ENCODE measurements at places on chromosomes 3 and 15.

GRCh38 chr3:18233987-18234716 is 191.0 kb downstream of the SATB1 start:
- no peak for DNase-seq

- DNase-seq = no peak
Measured at GRCh38 chr15:41276831-41277230, 45.8 kb downstream of the CHP1 start.

DNA sequence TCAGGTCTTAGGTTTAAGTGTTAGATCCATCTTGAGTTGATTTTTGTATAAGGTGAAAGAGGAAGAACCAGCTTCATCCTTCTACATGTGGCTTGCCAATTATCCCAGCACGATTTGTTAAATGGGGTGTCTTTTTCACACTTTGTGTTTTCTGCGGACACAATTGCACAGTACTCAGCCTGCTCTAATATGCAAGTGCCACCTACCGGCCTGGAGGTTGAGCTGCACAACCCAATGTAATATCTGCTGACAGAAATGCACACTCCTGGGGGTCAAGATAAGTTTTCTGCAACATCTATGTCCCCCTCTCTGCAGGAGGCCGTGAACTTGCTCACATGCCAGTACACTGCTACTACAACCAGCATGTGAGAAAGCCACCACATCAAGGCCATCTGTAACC is 791.9 kb upstream of the ROBO1 start:
- no peak for DNase-seq

DNA sequence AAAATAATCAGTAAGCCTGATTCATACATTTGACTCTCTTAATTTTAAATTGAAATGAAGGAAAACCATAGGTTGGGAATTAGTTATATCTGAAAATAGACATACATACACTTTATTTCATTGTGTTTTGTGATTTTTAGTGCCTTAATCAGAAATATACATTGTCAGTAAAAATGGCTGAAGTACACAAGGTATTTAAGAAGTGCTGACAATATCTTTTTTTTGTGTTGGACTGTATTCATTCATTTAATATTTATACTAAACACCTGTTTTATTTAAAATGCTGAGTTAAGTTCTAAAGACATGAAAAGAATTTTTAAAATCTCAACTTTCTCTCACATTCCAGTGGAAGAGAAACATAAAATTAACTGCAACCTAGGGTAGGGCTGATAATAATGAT is 413.3 kb downstream of the PLCL2 start:
- DNase-seq = no peak
